Dermis microvascular lymphatic vessel endothelial cell (primary cell): ENCODE measurements at places on chromosomes 12 and 14. TPM values are rescaled to one million over a fixed set of nuclear protein-coding genes. Genes with fewer than 3 reads are reported as not detected.

DNA sequence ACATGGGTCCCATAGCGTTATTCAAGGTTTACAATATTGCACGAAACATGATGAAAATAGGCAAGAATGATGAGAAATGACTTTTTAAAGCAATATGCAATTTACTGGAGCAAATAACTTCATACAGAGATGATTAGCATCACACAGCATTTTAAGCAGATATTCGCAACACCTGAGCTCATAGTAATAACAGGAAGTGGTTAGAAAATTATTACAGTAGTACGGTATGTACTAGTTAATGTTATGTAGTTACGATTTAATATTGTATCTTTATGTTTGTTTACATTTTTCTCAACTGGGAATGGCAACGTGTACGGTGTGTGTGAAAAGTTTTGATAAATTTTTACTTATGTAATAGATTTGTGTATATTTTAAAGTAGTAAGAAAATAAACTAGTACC is 102.6 kb downstream of the OSBPL8 start:
- DNase-seq, result no peak

DNA sequence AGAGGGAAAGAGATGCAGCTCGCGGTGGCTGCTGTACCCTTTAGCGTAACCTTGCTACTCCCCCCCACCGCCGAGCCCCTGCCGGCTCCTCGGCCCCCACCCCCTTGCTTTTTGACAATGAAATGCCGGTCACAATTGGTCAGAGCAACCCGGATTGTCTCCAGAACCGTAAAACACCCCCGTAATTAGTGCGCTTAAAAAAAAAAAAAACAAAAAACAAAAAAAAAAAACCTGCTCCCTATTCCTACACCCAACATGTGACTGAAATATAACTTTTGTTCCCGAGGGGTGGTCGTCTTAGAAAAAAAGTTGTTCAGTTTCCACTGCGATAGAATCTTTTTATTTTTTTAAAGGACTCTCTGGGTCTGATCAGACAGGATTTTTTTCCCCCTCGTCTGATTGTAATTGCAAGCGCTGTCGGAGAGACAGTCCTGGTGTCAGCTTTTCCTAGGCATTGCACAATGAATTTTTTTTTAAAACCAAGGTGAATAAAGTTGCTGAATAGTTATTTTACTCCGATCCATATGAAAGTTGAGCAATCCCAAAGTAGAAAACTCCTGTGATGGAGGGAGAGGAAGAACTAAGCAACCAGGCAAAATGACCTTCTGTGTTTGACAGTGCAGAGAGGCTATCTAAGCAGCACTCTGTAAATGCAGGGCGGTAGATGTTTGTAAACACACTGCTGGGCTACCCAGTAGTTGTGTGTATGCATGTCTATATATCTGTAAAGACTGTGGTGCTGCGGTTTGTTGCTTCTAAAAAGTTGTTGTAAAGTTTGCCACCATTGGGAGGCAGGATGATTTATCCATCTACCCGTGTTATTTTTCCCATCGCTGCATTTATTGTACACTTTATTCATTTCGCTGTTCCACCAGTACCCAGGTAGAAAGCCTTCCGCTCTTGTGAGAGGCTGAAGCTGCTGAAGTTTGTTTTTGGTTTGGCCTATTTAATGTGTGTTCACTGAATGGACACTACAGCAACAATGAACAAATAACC is 1.1 kb downstream of the ETV6 start:
- peak; percentile 25 for DNase-seq

- peak; percentile 68 for DNase-seq
Measured at GRCh38 chr12:101407049-101407435, 530 bp downstream of the ARL1 start.

DNA sequence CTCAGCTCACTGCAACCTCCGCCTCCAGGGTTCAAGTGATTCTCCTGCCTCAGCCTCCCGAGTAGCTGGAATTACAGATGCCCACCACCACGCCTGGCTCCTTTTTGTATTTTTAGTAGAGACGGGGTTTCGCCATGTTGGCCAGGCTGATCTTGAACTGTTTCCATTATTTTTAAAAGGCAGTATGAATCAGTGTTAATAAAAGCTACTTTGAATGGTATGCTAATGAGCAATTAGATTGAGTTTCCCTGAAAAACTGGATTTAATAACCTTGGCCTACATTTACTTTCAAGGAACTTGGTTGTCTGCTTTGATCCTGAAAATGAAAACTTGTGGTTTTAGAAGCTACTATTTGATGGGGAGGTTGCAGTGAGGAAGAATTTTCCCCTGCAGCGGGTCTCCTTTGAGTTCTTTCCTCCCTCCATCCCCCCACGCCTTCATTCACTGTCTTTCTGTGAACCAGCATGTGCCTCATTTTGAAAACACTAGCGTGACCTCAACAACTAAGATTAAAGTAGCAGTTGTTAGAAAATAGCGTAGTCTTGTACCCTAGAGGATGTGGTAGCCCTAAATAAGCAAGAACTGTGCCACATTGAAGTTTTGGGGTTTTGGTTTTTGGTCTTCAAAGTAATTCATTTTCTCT is 17.8 kb upstream of the RPS6KA5 start:
- DNase-seq, result no peak

GRCh38 chr12:130286741-130287440 is 50.8 kb upstream of the PIWIL1 start:
- DNase-seq, result no peak

MAP3K9 gene
- under 0.01 and 0.13 TPM in 2 replicates for total RNA-seq

DNA sequence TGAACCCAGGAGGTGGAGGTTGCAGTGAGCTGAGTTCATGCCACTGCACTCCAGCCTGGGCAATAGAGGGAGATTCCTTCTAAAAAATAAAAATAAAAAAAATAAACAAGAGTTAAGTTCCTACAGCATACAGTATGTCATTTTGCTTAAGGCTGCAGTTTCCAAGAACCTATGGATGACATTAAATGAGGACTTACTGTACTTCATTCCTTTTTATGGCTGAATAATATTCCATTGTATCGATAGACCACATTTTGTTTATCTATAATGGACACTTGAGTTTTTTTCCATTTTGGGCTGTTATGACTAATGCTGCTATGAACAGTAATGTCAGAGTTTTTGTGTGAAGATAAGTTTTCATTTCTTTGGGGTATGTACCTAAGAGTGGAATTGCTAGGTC is 17.4 kb downstream of the RASAL1 start:
- DNase-seq, result no peak

DNA sequence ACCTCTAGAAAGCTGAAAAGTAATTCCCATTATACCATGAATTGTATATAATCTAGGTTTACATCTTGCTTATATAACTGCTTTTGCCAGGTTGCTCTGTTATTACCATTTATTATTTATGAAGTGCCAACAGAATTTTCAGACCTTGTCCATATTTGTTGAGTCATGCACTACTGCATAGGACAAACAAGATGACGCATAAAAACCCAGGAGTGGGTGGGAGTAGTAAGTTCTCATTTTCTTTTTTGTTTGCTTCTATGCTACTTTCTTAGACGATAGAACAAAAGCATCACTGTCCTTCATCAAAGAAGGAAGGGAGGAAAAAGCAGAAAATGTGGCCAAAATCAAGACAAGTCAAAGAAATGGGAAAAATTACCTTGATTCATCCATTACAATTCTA is 119.0 kb upstream of the RASSF8 start:
- peak; percentile 64 for DNase-seq

- no peak for DNase-seq
Measured at GRCh38 chr14:52845081-52845480, 53.7 kb upstream of the GNPNAT1 start.

DNA sequence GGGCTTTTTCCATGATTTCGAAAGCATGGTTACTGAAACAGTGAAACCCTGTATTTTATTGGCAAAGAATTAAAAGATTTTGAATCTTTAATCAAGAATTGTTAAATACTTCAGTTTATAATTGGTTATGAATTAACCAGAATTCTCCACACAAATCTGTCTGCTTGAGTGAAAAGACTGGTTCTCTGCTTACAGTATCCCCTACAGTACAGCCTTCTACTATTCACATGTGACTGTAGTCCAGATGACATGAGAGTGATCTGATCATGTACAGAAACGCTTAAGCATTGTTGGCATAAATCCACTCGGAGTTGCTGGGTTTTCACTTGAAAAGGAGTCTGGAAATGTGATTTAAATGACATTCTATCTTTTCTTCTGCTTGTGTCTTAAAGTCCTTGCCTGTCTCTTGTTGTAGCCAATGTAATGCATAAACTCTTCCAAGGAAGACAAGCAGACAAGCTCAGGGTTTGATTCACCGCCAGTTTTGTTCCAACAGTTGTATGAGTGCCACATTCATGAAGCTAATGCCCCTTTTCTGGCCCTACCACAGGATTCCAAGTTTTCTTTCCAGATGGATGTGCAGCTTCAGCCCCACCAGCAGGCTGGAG is 222.0 kb upstream of the LRIG3 start:
- DNase-seq, result no peak

MAP4K5 gene
- 33.0 and 55.5 TPM in 2 replicates for total RNA-seq
